ENCODE measurements at places on chromosomes 16 and 17.

GRCh38 chr16:81994485-81994884, 16.8 kb downstream of the SDR42E1 start:
- no peak for DNase-seq

GRCh38 chr17:33712120-33712519, 419.0 kb upstream of the ASIC2 start:
- DNase-seq = no peak

GRCh38 chr17:76585649-76586593, at the start of gene ST6GALNAC2:
Gene ST6GALNAC2, minus strand, starts transcription at chr17:76585860. Its CDS starts 52 bp downstream, at chr17:76585808.
- peak; percentile 28 for DNase-seq

GRCh38 chr17:47763913-47764582, 31.0 kb downstream of the TBX21 start:
- no peak for DNase-seq

- no peak for DNase-seq
These were observed 4.7 kb downstream of the NOD2 start for GRCh38 chr16:50697881-50698767.

DNA sequence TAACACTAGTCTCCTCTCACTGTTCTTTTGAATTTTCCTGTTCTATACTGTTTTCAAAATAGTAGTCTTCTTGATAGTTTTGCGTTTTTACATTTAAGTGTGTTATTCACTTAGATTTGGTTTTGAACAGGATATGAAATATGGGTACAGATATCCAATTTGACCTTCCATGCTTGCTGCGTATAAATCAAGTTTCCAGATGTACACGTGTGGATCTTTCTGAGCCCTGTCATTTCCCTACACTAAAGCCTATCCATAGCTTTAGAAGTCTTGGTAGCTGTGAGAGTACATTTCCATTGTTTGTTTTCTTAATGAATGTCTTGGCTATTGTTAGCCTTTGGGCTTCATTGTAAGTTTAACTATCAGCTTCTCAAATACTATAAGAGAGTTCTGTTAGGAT, 20.4 kb downstream of the CYLD start:
- no peak for DNase-seq

DNA sequence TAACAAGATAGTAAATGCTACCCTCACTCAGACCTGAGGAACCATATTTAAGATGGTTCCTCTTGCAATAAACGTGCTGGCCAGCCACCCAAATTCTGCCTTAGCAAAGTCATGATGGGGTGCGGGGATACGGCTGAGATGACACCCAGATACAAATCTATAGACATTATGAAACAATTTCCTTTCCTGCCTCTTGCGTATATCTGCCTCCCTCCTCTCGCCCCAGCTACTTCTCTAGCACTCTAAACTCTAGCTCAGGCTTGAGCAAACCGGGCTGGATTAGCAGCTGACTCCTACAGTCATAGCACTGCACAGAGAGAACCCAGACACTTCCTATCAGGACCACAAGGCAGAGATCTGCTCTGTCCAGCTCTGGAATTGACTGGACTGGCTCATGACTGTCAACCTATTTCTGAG, 22.3 kb downstream of the CD300LF start:
- no peak for DNase-seq

DNA sequence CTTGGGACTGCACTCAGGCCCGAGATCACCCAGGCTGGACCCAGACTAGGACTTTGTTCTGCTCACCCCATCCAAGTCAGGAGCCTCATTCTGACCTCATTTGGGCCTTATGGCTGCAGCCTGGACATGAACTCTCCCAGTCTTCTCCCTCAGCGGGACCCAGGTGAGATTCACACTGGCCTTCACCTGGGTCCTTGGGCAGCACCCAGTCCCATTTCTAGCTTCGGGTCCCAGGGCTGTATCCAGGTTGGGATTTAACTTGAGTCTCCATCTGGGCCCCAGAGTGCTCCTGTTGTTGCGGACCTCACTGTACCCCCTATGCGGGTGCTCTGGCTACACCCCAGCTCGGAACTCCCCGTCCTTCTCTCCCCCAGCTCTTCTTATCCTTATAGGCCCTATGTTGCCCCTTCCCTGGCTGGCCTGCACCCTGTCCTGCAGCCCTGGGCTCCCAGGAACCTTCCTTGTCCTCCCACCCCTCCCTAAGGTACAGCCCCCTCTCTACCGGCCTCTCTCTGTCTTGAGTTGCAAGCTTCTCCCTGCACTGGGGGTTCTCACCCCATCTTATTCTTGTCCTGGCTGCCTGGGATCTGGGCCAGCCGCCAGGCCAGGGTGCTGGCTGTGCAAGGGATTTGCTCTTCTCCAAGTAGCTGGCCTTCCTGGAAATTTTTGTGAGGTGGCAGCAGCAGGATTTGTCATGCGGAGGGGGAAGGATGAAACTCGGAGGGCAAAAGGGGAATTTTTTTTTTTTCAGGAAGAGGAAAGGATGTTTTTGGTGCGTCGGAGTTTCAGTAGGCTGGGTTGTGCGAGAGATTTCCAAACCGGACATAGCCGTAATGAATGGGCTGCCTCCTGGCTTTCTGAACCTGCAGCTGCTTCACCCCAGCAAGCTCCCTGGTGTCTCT, 904 bp downstream of the MAP2K3 start:
- DNase-seq = no peak

DNA sequence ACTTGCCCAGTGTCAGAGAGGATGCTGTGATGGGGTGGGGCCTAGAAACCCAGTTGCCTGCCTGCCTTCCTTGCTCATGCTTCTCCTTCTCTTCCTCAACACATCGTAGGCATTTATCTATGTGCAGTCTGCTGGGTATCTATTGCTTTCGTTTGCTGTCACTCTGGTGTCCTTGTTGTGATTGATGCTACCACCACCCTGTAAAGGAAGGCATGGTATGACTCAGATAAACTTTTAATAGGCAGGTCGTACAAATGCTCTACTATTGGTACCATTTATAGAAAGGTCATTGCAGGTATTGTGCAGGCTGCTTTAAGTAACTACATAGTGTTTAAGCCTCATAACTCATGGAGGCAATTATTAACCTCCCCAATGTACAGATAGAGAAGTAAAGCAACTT, 368.9 kb downstream of the UTP18 start:
- DNase-seq = no peak

DNA sequence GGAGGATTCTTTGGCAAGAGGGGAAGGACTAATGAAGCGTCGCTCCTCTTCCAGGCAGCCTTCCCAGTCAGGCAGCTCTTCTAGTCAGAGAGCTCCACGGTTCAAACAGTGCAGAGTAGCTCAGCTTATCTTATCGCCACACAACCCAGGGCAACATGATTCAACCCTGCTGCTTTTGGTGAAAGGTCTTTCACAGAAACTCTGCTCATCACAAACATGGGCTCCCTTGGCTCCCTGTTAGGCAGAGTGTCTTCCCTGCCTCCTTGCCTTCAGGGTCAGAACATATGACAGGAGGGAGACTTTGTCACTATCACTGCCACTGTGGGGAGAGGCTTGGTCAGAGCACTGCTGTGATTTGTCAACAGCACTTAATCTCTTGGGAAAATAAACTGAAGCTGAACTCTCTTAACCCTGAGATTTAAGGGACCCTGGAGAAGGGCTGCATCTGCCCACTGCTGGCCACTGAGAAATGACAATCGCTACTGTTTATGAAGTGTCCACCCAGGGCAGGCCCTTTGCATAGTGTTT, 6.9 kb upstream of the SLC13A2 start:
- DNase-seq = no peak

DNA sequence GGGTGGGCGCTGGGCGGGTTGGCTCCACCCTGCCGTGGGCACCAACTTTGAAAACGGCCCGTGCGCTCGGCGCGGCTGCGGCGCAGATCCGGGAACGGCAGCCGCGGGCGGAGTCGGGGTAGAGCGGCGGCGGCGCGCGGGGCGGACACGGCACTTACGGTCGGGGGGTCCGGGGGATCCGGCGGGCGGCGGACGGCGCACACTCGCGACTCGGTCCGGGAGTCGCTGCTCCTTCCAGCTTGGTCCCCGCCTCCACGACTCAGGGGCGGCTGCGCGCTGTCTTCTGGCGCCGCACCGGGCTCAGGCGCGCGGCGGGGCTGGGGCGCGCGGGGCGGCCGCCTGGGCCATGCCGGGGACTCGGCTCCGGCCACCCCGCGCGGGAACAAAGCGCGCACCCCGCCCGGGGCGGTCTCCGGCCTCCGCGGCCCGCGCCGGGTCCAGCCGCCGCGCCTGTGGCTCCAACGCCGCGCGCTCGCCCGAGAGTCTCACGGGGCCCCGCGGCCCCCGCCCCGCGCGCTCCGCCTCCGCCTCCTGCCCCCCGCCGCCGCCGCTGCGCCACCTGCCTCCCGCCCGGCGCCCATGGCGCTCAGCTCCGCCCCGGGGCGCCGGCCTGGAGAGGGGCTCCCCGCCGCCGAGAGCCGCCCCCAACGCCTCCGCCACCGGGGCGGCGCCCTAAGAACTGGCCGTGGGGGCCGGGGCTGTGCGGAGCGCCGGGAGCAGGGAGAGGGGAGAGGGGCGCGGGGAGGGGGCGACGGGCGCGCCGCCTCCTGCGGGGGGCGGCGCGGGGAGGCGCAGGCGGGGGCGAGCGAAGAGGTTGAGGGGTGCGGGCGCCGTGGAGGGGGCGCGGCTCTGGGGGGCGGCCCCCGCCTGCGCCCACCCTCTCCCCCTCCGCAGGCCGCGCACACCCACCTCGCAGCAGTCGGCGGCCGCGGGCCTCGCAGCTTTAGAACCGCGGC, 35.9 kb downstream of the CBFA2T3 start:
- DNase-seq = no peak
